ENCODE measurements at places on chromosomes 1 and 21.
A peak's percentile ranks its signal among the peaks of the same experiment; 100 is the strongest.

- no peak for DNase-seq
Observed at GRCh38 chr1:223833948-223834347, 11.8 kb downstream of the TP53BP2 start.

DNA sequence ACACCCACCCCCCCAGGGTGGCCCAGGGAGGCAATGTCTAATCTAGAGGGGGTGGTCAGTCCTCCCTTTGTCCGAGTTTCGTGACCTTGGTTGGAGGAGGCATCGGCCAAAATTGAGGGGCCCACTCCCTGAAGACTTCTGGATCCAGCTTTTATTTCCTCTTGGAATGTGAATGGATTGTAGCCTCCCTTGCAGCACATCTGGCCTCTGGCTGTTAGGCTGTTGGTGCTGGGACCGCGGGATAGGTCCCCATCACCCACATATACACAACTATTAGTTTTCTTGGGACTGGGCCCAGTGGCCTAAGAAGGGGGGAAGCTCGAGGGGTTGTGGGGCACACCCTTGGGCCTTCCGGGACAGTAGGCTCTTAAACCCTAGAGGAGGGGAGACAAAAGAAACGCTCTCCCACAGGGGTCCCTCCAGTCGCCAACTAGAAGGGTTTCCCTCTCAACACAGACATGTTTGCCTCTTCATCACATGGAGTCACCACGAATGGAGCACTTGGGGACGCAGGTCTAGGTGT is 2.5 kb downstream of the LHX4 start:
- no peak for DNase-seq

- no peak for DNase-seq
Observed at GRCh38 chr1:24639881-24640280, 3.2 kb upstream of the SRRM1 start.

GRCh38 chr1:246602194-246602593 is 35.9 kb downstream of the CNST start:
- no peak for DNase-seq

DNA sequence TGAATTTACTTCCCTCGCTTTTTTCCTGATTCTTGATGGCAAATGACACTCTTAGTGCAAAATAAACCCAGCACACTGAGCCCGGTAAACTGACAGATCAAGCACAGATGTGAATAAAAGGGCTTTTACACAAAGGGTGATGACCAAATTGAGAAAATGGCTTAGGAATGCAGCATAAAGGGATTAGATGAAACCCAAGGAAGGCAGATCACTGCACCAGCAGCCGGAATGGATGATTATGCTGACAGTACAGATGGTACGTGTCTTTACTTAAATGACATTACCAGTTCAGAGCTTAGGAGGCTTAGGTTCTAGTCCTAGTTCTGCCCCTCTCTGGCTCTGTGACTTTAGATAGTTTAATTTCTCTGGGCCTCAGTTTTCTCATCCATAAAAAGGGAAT is 12.0 kb downstream of the PKP1 start:
- DNase-seq: no peak

GRCh38 chr1:228866468-228866867 is 131.2 kb downstream of the RHOU start:
- DNase-seq: no peak

GRCh38 chr1:59506952-59507351 is 210.1 kb downstream of the FGGY start:
- no peak for DNase-seq

GRCh38 chr1:19081218-19081893 is 124.9 kb upstream of the IFFO2 start:
- DNase-seq: no peak

DNA sequence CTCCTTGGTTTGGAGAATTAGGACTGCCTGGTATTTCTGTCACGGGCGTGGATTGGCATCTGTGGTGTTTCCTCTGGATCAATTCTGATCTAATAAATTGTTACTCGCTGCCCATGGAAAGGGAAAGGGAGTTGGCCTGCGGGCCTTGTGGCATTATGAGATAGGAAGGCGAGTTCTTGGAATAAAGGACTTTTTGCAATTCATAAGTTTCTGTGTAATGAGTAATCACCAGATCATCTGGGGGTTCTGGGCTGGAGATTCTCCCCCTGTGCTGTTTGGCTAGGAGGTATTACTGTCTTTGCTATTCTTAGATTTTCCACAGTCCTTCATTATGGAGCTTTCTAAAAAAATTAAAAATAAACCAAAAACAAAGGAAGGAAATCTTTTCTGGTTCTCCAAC is 315.9 kb downstream of the CAMTA1 start:
- DNase-seq: no peak

DNA sequence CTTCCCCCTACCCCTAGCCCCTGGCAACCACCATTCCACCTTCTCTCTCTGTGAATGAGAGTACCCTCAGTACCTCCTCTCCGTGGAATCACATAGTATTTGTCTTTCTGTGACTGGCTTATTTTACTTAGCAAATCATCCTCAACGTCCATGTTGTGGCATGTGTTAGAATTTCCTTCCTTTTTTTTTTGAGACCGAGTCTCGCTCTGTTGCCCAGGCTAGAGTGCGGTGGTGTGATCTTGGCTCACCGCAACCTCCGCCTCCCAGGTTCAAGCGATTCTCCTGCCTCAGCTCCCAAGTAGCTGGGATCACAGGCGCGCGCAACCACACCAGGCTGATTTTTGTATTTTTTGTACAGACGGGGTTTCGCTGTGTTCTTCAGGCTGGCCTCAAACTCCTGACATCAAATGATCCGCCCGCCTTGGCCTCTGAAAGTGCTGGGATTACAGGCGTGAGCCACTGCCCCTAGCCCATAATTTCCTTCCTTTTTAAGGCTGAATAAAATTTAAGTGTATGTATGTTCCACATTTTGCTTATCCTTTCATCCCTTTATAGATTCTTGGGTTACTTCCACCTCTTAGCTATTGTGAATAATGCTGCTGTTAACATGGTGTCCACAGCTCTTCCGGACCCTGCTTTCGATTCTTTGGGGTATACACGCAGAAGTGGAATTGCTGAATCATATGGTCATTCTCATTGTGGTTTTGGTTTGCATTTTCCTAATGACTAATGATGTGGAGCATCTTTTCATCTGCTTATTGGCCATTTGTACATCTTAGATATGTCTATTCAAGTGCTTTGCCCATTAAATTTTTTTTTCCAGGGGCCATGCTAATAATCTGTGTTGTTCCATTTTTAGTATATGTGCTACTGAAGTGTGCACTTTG is 32.3 kb downstream of the ERRFI1 start:
- no peak for DNase-seq

DNA sequence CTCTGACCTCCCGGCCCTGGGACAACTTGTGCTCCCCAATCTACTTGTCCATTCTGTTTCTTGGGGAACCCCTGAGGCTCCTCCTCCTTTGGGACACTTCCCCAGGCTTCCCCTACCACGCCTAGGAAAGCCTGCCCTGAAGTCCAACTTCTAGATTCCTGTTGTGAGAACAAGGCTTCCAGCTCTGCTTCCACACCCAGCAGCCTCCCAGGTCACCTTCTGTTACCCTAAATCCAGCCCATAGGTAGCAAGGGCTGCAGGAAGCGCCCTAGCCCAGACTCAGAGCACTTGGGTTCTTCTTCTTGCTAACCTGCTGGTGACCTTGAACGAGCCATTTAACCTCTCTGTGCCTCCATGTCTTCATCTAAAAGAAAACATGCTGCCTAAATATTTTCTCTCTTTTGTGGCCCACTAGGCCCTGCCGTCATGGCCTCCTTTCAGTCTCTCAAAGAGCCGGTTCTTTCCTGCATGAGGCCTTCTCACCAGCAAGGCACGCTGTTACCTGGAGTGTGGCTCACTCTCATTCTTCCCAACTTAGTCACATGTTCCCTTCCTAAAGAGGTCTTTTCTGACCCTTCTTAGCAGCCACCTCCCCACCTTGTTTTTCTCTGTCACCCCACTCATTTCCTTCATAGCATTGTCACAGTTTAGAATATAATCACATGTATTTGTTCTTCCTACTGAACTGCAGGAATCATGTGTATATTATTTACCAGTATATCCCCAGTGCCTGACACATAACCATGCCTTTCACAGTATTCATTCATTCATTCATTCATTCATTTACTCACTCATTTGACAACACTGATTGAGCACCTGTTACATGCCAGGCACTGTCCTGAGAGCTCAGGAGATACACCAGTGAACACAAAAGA is 1.4 kb downstream of the CAPN2 start:
- DNase-seq: peak; percentile 46

DNA sequence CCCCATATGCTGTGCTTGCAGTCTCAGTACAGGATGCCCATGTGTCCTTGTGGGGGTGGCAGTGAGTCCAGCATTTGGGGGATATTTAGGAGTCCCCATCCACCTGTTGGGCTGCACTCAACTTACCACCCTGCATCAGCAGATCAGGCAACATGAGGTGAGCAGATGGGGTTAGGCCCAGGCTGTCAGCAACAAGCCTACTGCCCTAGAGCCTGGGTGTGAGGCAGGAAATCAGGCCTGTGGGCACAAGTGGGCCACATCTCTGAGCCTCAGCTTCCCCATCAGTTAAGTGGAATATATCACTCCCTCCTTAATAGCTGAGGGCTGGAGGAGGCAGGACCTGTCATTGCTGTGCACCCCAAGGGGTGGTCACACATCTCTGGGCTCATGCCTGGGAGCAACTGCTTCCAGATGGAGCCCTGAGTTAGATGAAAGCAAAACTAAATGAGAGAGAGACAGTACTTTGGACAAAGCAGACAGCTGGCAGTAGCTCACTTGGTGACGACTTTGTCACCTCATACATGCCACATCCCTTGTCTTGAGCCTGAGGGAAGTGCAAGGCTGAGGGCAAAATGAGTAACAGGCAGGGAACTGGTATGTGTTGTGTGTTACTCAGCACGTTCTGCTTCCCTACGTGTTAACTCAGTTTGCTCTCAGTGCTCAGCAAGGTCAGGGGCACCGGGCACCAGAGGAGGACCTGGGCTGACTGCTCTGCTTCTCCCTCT is 48.4 kb downstream of the TRIM11 start:
- no peak for DNase-seq

DNA sequence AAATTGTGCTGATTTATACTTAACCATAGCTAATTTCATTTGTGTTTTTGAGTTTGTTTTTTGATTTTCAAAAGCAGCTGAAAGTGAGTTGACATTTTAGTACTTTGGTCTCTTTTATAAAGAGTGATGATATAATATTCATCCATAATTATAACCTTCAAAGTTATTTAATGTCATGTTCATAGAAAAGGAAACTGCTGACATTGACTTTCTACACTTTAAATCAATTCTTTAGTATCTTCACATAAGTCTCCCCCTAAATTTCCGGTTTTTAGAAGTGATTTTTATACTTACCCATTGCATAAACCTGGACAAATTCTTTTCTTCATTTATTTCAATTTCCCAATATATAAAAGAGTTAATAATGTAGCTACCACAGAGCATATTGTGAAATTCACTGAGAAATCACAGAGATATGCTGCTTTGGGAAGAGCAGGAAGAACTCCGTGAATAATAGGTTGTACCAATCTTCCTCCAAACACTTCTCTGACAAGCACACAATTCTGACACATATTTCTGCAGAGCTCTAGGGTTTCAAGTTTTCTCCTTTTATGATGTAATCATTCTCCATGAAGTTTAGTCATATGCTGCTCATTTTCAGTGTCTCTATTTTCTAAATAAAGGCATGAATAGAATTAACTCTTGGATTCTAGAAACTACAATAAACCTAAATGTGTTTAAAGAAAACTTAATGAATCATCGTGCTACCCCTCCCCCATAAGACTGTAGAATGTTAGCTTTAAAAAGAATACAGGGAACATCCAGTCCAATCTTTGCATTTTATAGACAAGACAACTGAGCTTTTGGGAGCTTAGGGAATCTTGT is 25.6 kb upstream of the CDC42BPA start:
- DNase-seq: no peak

- DNase-seq: no peak
Observed at GRCh38 chr1:113123737-113124136, 50.7 kb downstream of the LRIG2 start.

- no peak for DNase-seq
Observed at GRCh38 chr1:236292425-236292824, 10.7 kb upstream of the ERO1B start.

- DNase-seq: no peak
Observed at GRCh38 chr21:41008974-41009373, 159.0 kb upstream of the BACE2 start.

DNA sequence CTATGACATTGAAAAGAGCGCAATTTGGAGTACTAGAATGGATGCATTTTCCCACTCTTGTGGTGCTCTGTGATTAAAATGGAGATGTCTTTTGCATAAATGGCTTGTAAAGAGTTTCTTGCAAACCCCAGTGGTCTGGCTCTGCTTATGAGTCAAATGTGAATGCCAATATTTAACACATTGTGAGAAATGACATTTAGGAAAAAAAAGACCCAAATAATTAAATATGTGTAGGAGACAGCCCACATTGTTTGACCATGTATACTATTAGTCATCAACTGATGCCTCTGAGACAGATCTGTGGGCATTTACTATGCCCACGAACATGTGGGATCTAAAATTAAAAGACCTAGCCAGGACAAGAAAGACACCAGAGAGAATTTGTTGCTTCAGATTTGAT is 22.2 kb upstream of the RUNX1 start:
- no peak for DNase-seq

- no peak for DNase-seq
Observed at GRCh38 chr1:93818570-93818959, 60.4 kb downstream of the DNTTIP2 start.

- DNase-seq: peak; percentile 38
Observed at GRCh38 chr1:3795453-3796214, 664 bp downstream of the LRRC47 start.

DNA sequence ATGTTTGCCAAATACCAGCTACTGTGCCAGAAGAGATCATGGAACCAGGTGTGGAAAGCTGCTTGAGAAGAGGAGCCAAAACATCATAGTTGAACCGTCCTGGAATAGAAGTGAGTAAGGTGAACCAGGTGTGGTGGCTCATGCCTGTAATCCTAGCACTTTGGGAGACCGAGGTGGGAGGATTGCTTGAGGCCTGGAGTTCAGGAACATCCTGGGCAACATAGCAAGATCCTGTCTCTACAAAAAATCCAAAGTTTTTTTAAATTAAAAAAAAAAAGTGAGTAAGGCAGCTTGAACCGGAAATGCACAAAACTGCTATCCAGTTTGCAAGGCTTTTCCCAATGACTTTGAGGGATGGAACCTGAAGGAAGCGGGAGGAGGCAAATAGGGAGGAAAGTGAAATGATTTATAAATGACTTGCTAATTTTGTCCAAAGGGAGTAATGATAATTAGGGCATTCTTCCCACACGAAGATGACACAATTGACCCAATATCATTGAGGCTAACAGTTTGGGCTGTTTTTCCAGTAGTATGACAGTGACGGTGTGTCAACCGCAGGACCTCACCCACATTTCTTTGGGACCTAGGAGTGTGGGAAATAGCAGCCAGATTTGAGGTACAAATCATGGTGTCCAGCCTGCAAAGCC is 1.5 kb upstream of the CNN3 start:
- no peak for DNase-seq

DNA sequence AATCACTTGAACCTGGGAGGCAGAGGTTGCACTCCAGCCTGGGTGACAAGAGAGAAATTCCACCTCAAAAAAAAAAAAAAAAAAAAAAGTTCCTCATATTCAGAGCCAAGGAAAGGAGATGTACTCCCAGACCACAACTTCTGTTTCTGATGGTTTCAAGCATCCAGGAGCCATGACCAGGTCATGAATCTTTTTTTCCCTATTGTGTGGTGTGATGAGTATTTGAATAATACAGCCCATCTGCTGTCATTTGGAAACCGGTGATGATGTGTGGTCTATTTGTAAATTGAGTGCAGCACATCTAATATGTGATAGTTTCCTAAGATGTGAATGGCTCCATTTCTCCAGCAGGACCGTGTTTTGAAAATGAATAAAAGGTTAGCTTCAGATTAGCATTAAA is 18.6 kb downstream of the PIK3CD start:
- no peak for DNase-seq

Measured in activated naive CD4-positive, alpha-beta T cell treated with anti-CD3 and anti-CD28 coated beads, Interleukin-2, amount 10 ng/mL, durations not matched to agents 7 days and 5 days (primary cell).